ENCODE measurements at places on chromosomes 13 and 19.

GRCh38 chr19:48735031-48735615 is 5.3 kb downstream of the RASIP1 start:
- H3K27ac ChIP-seq: no peak overlapping the region
- no peaks in the 10 kb centered on the region for H3K4me1 ChIP-seq
- DNase-seq: peak; percentile 56

GRCh38 chr19:19436137-19436691 is 30.7 kb downstream of the GATAD2A start:
- H3K4me1 ChIP-seq: peaks cover 19% of the 10 kb centered on the region
- no peak for DNase-seq
- no peaks in the 10 kb centered on the region for H3K27me3 ChIP-seq
- no peak overlapping the region for H3K27ac ChIP-seq
- H3K36me3 ChIP-seq: no peaks in the 10 kb centered on the region
- no peak overlapping the region for H3K4me3 ChIP-seq

DNA sequence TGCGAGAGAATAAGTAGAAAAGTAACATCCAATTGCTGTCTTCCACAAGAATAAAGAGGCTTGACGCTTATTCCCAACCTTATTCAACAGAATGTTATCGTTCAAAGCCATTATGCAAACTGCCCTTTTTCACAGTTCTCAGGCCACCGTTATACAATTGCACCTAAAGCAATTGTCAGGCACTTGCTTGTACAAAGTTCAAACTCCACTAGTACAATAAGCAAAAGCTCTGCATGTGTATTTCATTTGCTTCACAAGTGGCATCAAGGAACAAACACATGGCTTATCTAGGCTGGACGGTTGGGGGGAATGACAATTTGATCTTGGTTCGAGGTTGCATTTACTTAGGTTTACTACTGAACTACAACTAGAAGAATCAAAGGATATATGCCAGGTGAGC is 815.6 kb downstream of the EFNB2 start:
- H3K4me1 ChIP-seq: no peaks in the 10 kb centered on the region
- H3K27me3 ChIP-seq: no peaks in the 10 kb centered on the region
- no peak overlapping the region for H3K4me3 ChIP-seq
- H3K36me3 ChIP-seq: no peaks in the 10 kb centered on the region
- no peak overlapping the region for H3K27ac ChIP-seq
- no peak for DNase-seq

DNA sequence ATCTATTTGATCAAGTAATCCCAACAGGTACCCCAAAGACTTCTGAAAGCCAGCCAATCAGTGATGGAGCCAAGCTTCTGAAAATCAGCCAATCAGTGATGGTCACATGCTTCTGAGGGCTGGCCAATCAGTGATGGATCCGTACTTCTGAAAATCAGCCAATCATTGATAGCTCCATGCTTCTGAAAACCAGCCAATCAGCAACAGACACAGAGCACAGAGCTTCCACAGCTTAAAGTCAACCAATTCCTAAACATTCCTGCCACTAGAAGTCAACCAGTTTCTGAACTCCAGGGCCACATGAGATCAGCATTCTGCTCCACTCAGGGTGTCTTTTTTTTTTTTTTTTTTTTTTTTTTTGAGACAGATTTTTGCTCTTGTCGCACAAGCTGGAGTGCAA is 8.2 kb upstream of the HSD17B14 start:
- no peak overlapping the region for H3K27ac ChIP-seq
- H3K4me1 ChIP-seq: no peaks in the 10 kb centered on the region
- H3K4me3 ChIP-seq: no peak overlapping the region
- no peak for DNase-seq

DNA sequence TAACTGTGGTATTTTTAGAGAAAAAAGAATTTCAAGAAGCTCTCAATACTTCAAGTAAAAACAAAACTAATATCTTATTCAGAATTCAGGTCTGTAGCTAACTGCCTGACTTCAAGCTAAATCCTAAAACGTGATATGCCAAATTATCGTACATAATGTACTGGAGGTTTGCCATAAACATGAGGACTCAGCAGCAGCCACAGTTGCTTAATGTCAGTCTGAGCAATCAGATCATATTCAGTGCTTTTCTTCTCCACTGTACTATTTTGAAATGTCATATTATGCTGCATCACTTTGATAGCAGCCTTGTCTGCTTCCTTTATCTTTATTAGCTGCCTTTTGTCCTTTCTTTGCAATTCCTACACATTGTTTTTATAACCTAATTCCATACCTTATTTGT is 265.1 kb upstream of the EDNRB start:
- H3K27me3 ChIP-seq: no peaks in the 10 kb centered on the region
- DNase-seq: no peak
- H3K4me1 ChIP-seq: no peaks in the 10 kb centered on the region
- H3K4me3 ChIP-seq: no peak overlapping the region

- H3K27ac ChIP-seq: no peak overlapping the region
- no peaks in the 10 kb centered on the region for H3K36me3 ChIP-seq
- DNase-seq: no peak
- no peaks in the 10 kb centered on the region for H3K4me1 ChIP-seq
- H3K4me3 ChIP-seq: no peak overlapping the region
These were observed 62.0 kb downstream of the RFX2 start for GRCh38 chr19:6048348-6048747.

- H3K4me3 ChIP-seq: no peak overlapping the region
- no peak overlapping the region for H3K27ac ChIP-seq
- no peaks in the 10 kb centered on the region for H3K4me1 ChIP-seq
- no peak for DNase-seq
- H3K36me3 ChIP-seq: peaks cover 48% of the 10 kb centered on the region
These were observed 23.0 kb downstream of the ATP4B start for GRCh38 chr13:113635048-113635420.

DNA sequence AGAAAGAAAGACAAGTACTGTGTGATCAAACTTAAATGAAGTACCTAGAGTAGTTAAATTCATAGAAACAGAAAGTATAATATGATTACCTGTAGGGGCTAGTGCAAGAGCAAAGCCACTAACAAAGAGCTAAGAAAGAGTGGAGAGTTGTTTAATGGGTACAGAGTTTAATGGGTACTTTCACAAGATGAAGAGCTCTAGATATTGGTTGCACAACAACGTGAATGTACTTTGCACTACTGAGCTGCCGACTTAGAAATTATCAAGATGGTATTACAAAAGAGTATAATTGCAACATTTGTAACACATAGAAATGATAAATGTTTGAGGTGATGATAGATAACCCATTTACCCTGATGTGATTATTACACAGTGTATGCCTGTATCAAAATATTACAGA is 140.3 kb upstream of the GPC6 start:
- DNase-seq: no peak
- H3K27me3 ChIP-seq: no peaks in the 10 kb centered on the region
- no peak overlapping the region for H3K27ac ChIP-seq
- H3K4me1 ChIP-seq: no peaks in the 10 kb centered on the region
- H3K4me3 ChIP-seq: no peak overlapping the region

GRCh38 chr13:110138700-110139036 is 168.3 kb downstream of the COL4A1 start:
- DNase-seq: no peak
- H3K27me3 ChIP-seq: no peaks in the 10 kb centered on the region
- peak overlapping the region; percentile 43 for H3K4me3 ChIP-seq
- H3K4me1 ChIP-seq: peaks cover 9% of the 10 kb centered on the region
- no peaks in the 10 kb centered on the region for H3K36me3 ChIP-seq

DNA sequence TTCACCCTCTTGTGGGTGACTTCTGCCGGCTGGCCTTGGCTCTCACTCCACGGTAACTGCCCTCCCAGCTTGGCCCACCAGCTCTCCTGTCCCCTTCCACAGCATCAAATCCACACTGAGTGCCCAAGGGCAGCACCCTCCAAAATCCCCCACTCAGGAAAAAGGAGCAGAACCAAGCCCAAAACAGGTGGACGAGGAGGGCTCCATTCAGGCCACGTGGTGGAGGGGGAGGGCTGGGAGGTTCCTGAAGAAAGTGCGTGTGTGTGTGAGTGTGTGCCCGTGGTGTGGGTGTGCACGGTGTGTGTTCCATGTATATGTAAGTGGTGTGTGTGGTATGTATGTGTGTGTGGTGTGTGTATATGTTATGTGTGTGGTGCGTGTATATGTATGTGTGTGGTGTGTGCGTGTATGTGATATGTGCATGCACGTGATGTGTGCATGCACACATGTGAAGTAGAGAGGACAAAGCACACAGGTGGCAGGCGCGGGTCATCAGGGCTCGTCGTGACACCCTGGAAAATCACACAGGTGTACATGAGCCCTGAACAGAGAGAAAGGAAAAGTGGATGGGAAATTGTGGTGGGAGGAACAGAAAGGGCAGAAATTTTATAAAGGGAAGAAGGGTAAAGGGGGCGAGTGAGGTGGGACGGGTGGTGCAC is 76.9 kb downstream of the COL4A1 start:
- H3K4me1 ChIP-seq: peaks cover 11% of the 10 kb centered on the region
- no peaks in the 10 kb centered on the region for H3K27me3 ChIP-seq
- H3K36me3 ChIP-seq: no peaks in the 10 kb centered on the region
- no peak overlapping the region for H3K4me3 ChIP-seq
- H3K27ac ChIP-seq: no peak overlapping the region
